Stimulated activated CD4-positive, alpha-beta T cell treated with anti-CD3 and anti-CD28 coated beads, TNF-alpha, amount 100 ng/mL, for 48 hours (primary cell): ENCODE measurements at places on chromosomes 16 and 17.
A peak's percentile ranks its signal among the peaks of the same experiment; 100 is the strongest.

DNA sequence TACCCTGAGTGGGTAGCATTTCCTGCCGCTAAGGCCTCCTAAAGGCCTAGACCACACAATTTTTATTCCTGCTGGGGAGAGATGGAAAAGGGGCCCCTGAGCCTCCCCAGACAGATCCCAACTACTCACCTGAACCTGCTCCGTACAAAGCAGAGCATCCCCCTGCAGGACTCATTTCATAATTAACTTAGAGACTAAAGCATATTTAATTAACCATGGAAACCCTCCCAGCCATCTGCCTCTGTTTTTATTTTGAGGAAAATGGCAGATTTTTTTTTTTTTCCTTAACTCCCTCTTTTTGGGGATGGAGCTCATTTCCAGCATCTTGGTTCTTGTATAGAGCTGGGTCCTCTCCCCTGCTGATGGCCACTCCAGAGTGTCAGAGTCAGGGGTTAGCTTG, 96.5 kb upstream of the CRHR1 start:
- DNase-seq: no peak

DNA sequence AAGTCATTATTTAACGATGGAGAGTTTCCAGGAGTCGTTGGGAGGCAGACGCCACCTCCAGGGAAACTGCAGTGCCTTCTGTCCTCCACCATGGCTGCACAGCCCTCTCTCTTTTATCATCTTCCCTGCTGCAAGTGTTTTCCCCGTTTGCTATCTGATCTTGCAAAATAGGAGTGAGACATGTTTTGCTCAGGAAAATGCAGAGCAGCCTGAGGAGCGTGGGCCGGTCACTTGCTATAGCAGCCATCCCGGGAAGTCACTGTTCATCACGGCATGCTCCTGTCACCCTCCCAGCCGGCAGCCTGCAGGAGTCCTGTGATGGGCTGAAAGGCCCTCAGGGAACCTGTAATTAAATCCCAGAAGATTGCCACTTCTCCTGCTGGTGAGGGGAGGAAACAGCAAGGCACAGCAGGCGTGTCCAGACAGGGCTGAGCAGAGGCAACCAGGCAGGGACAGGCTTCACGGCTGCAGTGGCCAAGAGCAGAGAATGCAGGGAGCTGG, 143.1 kb downstream of the GSG1L start:
- DNase-seq: no peak

DNA sequence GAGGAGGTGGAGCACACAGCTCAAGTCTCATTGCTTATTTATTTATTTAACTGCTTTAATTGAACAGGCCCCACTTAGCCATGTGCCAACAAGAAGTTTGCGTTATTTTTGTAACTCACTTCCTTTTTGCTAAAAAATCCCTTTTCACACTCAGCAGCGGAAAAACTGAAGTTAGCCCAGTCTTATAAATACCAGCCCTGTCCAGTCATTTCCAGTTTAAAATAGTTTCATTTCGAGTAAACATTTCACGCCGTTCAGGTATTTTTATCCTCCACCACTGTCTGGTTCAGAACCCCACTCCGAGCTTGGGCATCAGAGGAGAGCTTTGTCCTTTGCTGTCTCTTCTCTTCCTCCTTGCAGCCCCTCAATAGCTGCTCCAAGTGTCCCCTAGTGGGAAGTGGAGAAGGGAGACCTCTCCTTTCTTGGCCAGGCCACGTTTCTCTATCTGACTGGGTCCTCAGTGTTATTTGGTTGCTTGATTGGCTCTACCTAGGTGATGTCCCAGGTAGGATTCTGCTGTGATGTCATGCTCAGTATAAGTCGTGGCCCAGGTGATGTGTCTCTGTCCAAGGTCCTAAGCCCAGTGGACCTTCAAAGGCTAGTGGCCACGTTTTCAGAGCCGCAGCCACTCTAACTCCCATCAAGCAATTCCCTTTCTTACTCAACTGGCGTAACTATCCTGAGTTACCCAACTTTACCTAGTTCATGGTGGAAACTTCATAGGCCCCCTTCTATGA, 53.0 kb upstream of the GAS7 start:
- no peak for DNase-seq

GRCh38 chr16:85501900-85502299, 111.2 kb upstream of the GSE1 start:
- no peak for DNase-seq

DNA sequence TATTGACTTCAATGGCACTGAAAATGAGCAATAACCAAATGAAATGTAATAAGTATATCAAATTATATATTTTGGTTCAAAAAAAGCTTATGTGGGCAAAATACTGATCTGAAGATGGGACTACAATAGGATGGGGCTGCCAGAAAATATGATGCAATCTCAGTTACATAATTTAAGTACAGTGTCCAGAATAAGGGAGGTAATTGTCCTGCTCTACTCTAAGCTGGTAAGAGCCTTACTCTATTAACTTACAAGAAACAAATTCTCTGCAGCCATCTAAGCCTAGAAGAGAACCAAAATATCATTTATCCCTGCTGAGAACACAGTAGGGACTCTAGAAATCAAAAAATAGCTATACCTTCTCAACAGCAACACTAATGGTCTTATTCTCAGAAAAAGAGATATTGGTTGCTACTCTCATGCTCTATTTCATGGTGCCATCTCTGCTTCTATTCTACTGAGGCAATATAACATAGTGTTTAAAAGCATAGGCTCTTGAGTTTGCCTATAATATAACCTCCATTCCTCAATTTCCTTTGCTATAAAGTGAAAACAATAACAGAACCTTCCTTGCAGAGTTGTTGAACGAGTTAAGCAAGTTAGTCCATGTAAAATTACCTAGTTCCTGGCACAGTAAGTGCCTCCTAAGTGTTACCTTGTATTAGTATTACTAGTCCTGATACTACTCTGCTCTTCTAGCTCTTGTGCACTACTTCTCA, 19.9 kb downstream of the NQO1 start:
- no peak for DNase-seq

- DNase-seq: no peak
These were observed 639.1 kb downstream of the MAF start for GRCh38 chr16:78961464-78961863.

- DNase-seq: no peak
These were observed 283.6 kb downstream of the ABCC12 start for GRCh38 chr16:47872225-47872624.

- no peak for DNase-seq
These were observed 149.0 kb downstream of the MRM1 start for GRCh38 chr17:36750316-36750885.

DNA sequence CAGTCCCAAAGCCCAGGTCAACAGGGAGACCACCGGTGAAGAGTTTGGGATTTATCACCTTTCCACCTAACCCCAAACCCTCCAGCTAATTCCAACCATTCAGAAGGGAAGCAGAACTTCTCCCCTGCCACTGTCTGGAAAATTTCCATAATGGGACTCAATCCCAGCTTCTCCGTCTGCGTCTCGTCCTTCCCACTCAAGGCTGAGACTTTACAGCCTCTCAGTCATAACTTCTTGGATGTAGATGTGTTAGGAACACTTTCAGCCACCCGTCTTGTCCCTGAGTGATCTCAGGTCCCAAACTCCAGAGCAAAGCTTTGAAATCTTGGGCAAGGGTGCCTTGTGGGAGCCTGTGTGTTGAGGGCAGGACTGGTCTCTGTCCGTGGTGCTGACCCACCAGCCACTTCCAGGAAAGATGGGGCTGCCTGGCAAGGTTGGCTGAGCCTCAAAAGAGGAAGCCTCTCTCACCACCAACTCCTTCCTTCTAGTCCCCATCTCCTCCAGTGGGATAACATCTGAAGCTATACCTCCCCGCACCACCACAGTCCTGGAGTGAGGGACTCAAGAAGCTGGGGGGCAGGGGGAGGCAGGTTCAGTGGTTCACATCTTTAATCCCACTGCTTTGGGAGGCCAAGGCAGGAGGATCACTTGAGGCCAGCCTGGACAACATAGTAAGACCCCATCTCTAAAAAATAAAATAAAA, 9.3 kb downstream of the GAS2L2 start:
- DNase-seq: no peak

DNA sequence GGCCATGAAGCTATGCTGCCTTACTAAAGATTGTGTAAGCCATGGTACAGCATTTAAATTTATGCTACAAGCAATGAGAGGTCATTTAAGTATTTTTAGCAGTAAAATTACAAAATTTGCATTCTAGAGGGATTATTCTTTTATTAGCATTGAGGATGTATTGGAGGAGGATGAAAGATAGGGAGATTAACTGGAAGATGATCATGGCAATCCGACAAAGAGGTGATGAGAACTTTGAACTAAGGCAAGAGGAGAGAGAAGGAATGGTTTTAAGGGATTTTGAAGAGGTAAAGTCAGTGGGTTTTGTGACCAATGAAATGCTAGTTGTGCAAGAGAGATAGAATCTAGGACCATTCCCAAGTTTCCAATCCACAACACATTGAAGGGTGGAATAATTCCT, 129.9 kb downstream of the SNX11 start:
- DNase-seq: no peak

GRCh38 chr17:63151941-63152523, 186.0 kb downstream of the TANC2 start:
- no peak for DNase-seq

GRCh38 chr17:6797718-6798351, 21.8 kb downstream of the FBXO39 start:
- DNase-seq: no peak

- DNase-seq: no peak
These were observed 14.6 kb upstream of the HSBP1 start for GRCh38 chr16:83793179-83793578.

GRCh38 chr16:10936272-10936984, 5.8 kb downstream of the DEXI start:
- DNase-seq: no peak

DNA sequence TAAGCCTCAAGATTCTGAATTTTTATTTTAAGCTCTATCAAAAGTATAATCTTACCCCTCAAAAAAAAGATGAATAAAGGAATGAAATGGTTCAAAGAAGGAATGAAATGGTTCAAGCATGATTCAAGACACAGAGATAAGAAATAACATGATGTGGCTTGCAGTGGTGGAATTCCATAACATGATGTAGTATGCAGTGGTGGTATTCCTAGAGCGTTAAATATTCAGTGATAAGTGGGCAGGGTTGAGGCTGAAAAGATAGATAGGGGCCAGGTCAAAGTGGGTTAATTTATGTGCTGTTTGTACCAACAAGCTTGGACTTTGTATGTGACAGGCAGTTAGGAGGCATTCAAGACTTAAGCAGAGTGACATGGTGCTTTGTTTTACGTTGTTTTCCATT, 29.6 kb downstream of the TNRC6A start:
- DNase-seq: no peak

DNA sequence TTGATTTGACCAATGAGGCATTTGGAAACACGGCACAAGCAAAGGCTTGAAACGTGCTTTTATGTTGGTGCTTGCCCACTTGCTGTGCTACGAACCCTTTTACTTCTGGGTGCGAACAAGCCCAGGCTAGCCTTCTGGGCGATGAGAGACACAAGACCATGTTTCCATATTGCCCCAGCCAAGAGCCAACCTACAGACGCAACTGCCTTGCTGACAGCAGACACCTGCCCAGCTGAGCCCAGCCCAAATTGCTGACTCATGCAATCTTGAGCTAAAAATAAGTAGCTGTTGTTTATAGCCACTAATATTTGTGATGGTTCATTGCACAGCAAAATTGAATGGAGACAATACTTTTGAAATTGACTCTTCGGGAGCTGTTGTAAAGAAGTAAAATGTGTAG, 464.5 kb downstream of the WWOX start:
- no peak for DNase-seq

GRCh38 chr17:27379888-27380533, 76.2 kb upstream of the KSR1 start:
- DNase-seq: no peak

GRCh38 chr17:73492125-73492820, 152.0 kb downstream of the SDK2 start:
- no peak for DNase-seq

DNA sequence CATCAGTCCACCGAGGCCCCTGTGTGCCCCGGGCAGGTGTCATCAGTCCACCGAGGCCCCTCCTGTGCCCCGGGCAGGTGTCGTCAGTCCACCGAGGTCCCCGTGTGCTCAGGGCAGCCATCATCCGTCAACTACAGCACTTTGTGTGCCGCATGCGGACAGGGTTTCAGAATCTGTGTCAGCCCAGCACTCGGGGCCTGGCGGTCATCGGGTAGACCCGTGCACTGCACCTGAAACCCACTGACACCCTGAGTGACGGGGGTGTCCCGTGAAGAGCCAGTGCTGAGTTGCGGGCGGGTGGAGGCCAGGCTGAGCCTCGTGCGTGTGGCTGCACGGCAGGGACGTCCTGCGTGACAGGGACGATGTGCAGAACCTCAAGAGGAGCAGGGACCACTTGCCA, 38.4 kb downstream of the BAHCC1 start:
- DNase-seq: no peak

DNA sequence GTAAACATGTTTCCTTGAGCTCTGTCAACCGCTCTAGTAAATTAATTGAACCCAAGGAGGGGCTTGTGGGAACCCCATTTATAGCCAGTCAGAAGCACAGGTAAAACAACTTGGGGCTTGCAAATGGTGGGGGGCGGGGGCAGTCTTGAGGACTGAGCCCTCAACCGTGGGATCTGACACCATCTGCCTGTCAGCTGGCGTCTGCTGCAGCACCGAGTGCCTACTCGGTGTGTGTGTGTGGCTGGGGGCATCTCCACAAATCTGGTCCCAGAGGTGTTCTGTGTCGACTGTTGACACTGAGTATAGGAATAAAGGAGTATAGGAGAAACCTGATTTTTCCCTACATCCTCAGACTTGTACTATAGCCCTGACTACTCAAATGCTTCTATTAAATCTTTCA, 20.6 kb downstream of the CREBBP start:
- DNase-seq: no peak

- DNase-seq: no peak
These were observed 31.3 kb downstream of the GDE1 start for GRCh38 chr16:19490619-19491018.

DNA sequence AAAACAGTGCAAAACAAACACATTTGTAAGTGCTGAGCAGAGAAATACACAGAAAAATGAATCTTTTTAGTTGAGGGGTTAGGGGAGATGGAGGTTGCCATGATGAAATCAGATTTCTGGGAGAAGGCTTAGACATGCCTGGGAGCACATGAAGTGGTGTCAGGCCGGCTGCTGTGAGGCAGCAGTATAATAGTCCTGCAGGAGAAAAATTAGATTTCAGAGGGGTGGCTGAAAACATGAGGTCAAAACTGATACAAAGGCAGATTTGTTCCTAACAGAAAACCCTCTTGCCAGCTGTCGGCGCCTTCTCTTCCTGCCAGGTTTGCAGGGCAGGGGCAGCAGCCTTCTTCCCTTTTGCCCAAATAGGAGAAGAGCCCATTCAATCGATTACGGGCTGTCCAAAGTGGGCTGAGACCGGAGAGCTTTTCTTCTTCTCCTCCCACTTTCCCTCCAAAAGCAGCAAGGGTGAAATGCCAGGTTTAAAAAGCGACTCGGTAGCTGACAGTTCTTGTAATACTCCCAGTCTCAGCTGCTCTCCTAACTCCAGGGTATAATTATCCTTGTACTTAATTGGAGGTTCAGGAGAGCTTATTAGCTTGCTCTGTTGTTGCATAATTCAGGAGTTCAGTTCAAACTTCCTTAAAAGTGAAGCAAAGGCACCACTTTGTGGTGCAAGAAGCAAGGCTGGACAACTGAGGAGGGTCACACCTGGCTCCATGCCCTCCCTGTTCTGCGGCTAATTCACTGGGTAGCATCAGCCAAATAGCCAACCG, 80.0 kb downstream of the PCTP start:
- no peak for DNase-seq

GRCh38 chr17:73998653-73999645, 204.5 kb upstream of the RPL38 start:
- peak; percentile 33 for DNase-seq
